Keratinocyte (primary cell): ENCODE measurements at places on chromosomes 11 and 22.

DNA sequence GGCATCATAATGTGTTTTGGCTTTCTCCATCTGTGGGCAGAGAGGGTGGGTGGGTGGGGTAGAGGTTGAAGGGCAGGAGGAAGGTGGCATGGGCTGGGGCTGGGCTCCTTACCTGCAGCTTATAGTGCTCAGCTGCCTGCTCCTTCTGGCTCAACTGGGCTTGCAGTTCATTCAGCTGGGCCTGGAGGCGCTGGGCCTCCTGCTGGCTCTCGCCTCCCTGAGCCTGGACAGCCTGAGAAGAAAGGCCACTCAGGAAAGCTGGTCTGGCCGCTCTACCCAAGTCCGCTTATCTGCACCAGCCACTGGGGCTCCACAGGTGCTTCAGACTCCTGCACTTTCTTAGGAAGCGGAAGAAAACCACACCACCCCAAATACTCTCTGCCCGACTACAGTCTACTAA lies 10.4 kb downstream of the IL18BP start:
- no peak overlapping the region for H3K4me3 ChIP-seq
- H3K27me3 ChIP-seq: no peaks in the 10 kb centered on the region
- H3K4me1 ChIP-seq: peaks cover 15% of the 10 kb centered on the region

DNA sequence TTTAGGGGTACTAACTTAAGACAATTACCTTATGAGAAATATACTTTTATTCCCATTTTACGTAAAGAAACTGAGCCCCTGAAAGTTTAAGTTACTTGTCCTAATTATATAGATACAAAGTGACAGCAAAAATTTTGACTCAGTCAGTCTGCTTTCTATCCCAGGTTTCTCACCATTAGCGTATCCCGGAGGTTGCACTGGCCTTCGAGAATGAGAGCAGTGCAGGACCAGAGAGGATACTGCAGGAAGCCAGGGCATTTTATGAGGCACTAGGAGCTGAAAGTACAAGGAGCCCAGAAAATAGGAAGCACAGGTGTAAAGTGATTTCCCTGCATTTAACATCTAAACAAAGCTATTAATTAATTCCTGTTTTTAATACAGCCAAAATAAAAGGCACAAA lies 55.4 kb downstream of the GRIA4 start:
- H3K4me3 ChIP-seq: no peak overlapping the region
- DNase-seq: no peak
- no peaks in the 10 kb centered on the region for H3K4me1 ChIP-seq
- H3K27ac ChIP-seq: no peak overlapping the region
- no peaks in the 10 kb centered on the region for H3K27me3 ChIP-seq

DNA sequence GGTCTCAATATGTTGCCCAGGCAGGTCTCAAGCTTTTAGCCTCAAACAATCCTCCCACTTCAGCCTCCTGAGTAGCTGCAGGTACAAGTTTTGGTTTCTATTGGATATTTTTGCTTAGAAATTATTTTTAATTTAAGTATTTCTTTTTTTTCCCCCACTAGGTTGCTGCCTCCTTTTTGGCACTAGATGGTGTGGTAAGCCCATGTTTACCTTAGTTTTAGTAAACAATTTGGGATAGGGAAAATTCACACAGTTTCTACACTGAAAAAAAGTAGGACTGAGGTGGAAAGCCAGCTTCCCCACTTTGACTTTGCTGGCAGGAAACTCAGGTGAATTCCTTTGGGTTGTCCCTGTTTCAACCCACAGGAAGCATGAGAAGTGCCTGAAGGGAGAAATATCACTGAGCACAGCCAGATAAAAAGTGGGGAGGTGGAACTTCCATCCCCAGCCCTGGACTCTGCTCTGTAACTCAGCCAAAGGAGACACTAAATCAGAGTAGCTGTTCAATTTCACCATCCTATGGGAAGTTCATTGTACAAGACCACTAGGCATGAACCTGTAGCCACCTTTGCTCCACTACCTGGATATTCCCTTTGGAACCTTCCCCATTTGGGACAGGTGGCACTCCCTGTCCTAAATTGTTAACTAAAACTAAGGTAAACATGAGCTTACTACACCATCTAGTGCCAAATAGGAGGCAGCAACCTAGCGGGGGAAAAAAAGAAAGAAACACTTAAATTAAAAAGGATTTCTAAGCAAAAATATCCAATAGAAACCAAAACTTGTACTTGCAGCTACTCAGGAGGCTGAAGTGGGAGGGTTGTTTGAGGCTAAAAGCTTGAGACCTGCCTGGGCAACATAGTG lies 154.4 kb upstream of the FAT3 start:
- DNase-seq: no peak
- no peak overlapping the region for H3K27ac ChIP-seq
- H3K27me3 ChIP-seq: no peaks in the 10 kb centered on the region

DNA sequence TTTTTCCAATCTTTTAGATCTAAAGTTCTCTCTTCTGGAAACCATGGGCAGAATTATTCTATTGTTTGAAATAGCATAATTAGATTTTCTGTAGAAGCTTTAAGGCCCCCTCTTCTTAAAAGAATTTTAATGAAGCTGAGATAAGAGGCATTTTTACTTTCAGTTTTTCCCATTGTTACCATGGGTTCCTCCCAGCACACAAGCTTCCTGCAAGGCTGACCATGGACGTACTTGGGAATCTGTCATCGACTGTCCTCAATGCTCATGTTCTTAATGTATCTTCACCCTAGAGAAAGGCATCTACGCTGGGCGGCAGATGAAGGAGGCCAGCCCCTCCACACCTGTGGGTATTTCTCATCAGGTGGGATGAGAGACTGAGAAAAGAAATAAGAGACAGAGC lies 11.1 kb downstream of the OR52K2 start:
- H3K4me1 ChIP-seq: no peaks in the 10 kb centered on the region
- no peak for DNase-seq
- H3K27me3 ChIP-seq: no peaks in the 10 kb centered on the region
- H3K4me3 ChIP-seq: no peak overlapping the region
- H3K36me3 ChIP-seq: no peaks in the 10 kb centered on the region

GRCh38 chr11:44223238-44223637 lies 86.7 kb downstream of the ALX4 start:
- H3K4me3 ChIP-seq: no peak overlapping the region
- peaks cover 5% of the 10 kb centered on the region for H3K4me1 ChIP-seq
- no peaks in the 10 kb centered on the region for H3K27me3 ChIP-seq
- H3K36me3 ChIP-seq: peaks cover 3% of the 10 kb centered on the region
- no peak overlapping the region for H3K27ac ChIP-seq

DNA sequence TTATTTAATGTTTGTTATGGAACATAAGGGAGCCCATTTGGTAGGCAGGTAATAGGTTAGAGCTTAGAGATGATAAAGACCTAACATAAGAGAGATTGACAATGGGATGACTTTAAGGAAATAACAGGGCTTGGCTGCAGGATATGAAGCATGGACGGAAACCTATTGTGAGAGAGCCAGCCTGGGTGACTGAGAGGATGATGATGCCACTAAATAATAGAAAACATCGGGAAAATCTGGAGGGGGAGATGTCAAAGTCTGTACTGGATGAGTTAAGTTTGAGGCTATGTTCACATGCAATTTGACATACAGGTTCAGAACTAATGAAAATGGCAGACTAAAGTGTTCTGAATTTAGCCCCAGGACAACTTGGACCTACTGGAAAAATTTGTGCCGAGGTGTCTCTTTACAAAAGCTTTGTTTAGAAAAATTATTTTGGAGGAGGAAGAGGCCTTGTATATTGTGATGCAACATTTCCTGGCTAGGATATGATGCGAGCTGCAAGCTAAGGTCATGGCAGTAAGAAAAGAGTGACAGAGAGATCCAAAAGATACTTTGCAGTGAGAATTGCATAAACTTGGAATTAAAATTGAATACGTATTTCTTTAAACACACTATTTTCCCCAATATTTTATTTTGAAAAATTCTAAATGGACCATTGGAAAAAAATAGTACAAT lies 339.3 kb upstream of the PLET1 start:
- no peak overlapping the region for H3K4me3 ChIP-seq
- H3K27me3 ChIP-seq: no peaks in the 10 kb centered on the region
- H3K27ac ChIP-seq: no peak overlapping the region
- H3K4me1 ChIP-seq: no peaks in the 10 kb centered on the region
- no peak for DNase-seq

DNA sequence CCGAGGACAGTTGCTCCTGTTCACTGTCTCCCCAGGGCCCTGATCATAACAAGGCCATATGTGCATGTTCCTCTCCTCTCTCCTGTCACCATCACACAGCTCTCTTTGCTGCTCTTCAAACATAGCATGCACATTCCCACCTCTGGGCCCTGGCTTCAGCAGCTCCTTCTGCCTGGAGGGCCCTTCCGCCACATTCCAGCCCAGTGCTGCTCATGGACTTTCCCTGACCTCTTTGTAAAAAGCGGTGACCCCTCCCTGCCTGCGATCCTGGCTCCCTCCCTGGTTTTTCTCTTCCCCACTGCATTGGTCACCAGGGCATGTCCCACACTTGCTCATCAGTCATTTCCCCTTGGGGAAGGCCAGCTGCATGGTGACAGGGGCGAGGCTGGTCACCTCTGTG lies 98.2 kb downstream of the MYO18B start:
- no peaks in the 10 kb centered on the region for H3K27me3 ChIP-seq
- H3K4me3 ChIP-seq: no peak overlapping the region
- H3K4me1 ChIP-seq: no peaks in the 10 kb centered on the region

DNA sequence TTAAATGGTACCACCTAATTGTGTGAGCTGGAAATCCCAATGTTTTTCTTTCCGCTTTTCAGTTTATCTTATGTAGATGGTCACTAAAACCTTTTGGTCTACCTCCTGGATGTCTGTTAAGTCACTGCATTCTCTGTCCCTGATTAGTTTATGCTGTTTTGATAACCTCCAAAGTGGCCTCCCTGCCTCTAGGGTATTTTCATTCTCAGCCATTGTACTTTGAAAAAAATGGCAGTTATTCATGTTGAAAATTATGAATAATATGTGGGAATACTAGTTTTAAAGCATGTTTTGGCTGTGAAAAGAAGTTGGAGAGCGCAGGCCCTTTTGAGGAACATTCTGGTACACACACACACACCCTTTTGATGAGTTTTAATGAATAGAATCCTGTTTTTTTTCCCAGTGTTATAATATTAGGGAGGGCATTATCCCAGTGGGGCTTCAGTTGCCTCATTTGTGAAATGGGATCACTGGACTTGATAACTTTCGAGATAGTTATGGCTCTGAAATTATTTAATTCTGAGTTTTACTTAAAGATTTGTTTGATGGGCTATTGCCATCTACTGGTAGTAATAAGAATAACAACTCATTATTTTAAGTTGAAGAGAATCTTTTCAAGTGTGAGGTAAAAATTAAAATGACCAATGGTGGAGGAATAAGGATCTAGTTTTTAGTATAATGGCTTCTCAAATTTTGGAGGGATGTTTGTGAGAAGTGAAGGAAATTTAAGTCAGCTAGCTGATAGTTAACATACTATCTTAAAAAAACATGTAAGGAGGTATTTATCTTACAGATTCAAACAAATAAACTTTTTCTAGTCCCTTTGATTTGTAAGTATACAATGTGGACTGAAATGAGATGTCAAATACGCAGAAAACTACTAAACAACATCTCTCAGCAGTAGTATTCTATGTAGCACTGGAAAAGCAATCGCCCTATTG lies 3.9 kb downstream of the FDX1 start:
- peaks cover 33% of the 10 kb centered on the region for H3K4me1 ChIP-seq
- H3K36me3 ChIP-seq: peaks cover 2% of the 10 kb centered on the region
- no peak for DNase-seq
- no peak overlapping the region for H3K4me3 ChIP-seq
- no peak overlapping the region for H3K27ac ChIP-seq

DNA sequence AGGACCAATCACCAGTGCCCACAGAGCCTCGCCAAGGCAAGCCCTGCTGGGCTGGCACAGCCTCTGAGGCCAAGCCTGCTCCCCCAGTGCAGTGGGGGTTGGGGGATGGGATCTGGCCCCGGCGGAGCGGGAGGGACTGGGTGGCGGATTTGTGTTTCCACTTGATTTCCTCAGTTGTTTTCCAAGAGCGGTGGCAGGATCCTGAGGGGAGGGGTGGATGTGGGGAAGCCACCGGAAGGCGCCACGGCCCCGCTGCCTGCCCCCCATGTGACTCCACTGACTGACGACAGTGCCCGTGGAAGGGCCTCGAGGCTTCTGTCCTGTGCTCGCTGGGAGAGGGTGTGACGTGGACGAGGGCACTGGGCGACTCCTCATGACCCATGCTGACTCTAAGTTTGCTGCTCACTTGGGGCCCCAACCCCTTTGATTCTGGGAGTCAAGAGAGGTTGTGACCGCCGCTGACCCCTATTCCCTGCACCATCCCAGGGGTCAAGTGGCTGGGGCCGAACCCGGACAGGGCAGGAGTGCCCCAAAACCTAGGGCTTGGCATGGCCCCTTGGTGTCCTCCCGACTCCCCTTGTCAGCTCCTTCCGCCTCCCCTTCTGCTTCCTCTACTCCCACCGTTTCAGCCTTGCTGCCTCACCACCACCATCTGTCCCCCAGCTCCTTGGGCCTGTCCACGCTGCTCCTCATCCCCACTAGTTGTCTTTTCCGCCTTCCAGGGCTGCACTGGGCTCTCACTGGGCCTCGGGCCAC lies 23.5 kb upstream of the PICK1 start:
- H3K4me3 ChIP-seq: no peak overlapping the region
- DNase-seq: no peak
- H3K36me3 ChIP-seq: no peaks in the 10 kb centered on the region
- peaks cover 10% of the 10 kb centered on the region for H3K4me1 ChIP-seq

DNA sequence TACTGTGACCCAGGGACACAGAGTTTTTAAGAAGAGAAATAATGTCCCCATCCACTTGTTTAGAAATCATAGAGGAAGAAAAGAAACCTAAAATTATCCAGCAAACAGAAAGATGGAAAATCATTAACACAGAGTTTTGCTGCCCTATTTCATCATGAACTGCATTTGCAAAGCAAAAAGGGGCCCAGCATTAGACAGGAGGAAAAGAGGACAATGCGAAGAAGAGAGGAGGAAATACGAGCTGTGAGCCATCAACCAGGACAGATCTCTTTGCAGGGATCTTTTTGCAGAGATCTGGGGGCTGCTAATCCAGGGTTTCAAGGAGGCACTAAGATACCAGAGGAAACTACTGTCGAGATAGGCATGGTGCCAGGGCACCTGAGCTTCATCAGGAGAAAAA lies 14.4 kb upstream of the NCAM1 start:
- no peak for DNase-seq
- H3K36me3 ChIP-seq: no peaks in the 10 kb centered on the region
- H3K4me3 ChIP-seq: no peak overlapping the region
- H3K27me3 ChIP-seq: no peaks in the 10 kb centered on the region
- H3K27ac ChIP-seq: no peak overlapping the region
- no peaks in the 10 kb centered on the region for H3K4me1 ChIP-seq

DNA sequence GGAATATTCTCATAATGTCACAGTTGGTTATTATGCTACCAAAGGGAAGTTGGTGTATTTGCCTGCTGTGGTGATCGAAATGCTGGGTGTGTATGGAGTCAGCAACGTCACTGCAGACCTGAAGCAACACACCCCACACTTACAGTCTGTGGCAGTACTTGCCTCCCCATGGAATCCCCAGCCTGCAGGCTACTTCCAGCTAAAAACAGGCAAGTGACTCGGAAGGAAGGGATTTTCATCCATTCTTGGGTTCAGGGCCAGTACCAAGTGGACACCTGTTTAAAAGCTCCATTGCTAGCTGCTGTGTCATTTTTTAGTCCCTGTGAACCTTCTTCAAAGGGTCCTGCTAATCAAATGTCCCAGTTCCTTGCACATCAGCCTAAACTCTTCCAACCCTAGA lies 149.6 kb downstream of the C11orf91 start:
- DNase-seq: no peak
- H3K36me3 ChIP-seq: no peaks in the 10 kb centered on the region
- H3K27ac ChIP-seq: no peak overlapping the region
- peaks cover 14% of the 10 kb centered on the region for H3K4me1 ChIP-seq
- H3K27me3 ChIP-seq: no peaks in the 10 kb centered on the region
- no peak overlapping the region for H3K4me3 ChIP-seq
